ENCODE measurements at places on chromosomes 6 and 20. TPM values are rescaled to one million over a fixed set of nuclear protein-coding genes. Genes with fewer than 3 reads are reported as not detected.

Gene PRL
- not detected for total RNA-seq

Gene RNF144B
- 3.2 TPM for total RNA-seq

Gene RPS6KA2
- total RNA-seq, result 245 TPM

Gene GGTLC1
- not detected for total RNA-seq

Gene HLA-F
- total RNA-seq, result 7.6 TPM

Measured in cardiac atrium fibroblast (primary cell).